ENCODE measurements at places on chromosomes 5 and 9.
A peak's percentile ranks its signal among the peaks of the same experiment; 100 is the strongest.

- DNase-seq, result peak; percentile 58
These were observed 511 bp downstream of the CYSTM1 start for GRCh38 chr5:140175367-140176030.

GRCh38 chr5:140005145-140005591 lies 37.9 kb downstream of the NRG2 start:
- no peak for DNase-seq

GRCh38 chr5:113446358-113446927 lies 11.7 kb upstream of the TSSK1B start:
- DNase-seq, result no peak

- DNase-seq, result no peak
These were observed 69.0 kb upstream of the GGTA1 start for GRCh38 chr9:121568343-121569265.

DNA sequence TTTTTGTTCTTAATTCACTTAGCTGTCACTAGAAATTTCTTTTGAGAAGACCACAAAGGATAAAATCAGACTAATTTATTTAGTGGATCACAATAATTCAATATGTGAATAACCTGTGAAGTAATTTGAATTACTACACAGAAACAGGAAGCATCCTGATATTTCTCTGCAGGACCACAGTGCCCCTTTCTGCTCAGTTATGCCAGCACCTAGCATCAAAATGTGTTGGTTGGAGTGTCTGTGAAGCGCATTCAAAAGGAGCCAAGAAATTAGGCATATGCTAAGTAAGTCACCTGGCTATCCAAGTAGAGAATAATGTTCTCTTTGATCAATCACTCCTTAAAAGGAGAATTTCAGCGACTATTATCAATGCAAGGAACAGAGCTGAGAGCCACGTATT lies 187.5 kb downstream of the SLC12A2 start:
- DNase-seq, result no peak

- DNase-seq, result no peak
These were observed 249.2 kb upstream of the EFNA5 start for GRCh38 chr5:107919969-107920368.

DNA sequence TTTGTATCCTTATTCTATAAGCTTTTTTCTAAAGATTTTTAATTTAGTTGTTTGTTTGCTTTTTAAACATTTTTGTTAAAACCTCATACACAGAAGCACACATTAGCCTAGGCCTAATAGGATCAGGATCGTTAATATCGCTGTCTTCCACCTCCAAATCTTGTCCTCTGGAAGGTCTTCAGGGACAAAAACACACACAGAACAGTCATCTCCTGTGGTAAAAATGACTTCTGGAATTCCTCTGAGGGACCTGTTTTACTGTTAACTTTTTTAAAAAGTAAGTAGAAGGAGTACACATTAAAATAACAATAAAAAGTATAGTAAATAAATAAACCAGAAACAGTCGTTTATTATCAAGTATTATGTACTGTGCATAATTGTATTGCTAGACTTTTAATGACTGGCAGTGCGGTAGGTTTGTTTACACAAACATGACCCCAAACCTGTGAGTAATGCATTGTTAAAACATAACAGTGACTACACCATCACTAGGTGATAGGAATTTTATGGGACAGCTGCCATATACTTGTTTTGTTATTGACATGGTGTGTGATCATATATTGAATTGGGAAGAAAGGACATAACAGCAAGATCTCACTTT lies 109.6 kb downstream of the ZCCHC7 start:
- peak; percentile 29 for DNase-seq

DNA sequence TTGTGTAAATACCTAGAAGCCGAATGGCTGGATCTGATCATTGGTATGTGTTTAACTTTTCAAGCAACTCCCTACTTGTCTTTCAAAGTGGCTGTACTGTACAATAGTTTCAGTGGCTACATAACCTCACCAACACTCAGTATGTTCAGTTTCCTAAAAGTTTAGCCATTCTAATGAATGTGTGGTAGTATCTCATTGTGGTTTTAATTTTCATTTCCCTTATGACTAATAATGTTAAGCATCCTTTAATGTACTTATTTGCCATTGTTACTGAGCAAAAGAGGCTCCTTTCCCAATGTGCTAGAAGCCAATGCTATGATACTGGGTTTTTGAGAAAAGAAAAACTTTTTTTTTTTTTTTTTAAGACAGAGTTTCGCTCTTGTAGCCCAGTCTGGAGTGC lies 27.8 kb upstream of the ALDOB start:
- no peak for DNase-seq

- no peak for DNase-seq
These were observed 67.4 kb downstream of the MRPS27 start for GRCh38 chr5:72252574-72253155.

GRCh38 chr9:124782661-124783574 lies 6.0 kb downstream of the OLFML2A start:
- DNase-seq, result no peak

- no peak for DNase-seq
These were observed 451.4 kb downstream of the ZSWIM6 start for GRCh38 chr5:61783481-61783880.

- no peak for DNase-seq
These were observed 146.9 kb downstream of the RORB start for GRCh38 chr9:74644023-74644422.

DNA sequence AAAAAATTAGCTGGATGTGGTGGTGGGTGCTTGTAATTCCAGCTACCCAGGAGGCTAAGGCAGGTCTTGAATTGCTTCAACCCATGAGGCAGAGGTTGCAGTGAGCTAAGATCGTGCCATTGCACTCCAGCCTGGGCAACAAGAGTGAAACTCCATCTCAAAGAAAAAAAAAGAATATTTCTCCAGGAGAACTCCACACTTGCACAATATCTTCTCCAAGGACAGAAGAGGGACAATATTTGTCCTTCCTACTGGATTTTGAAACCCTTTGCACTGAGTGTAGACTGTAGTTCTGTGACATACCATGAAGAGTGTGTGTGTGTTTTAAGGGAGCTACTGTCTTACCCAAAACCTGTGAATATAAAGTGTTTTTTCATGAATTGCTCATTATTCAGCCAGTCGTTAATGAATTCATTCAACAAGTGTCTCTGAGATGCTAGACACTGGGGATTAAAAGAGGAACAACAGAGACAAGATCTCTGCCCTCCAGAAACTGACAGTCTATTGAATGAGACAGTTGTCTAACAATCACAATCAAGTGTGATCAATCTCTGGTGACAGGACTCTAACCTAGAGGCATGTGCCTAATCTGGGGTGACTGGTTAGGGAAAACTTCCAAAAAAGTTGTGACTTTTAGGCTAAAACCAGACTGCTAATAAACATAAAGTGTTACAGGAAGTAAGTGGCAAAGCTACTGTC lies 9.8 kb upstream of the UBE2D2 start:
- no peak for DNase-seq

DNA sequence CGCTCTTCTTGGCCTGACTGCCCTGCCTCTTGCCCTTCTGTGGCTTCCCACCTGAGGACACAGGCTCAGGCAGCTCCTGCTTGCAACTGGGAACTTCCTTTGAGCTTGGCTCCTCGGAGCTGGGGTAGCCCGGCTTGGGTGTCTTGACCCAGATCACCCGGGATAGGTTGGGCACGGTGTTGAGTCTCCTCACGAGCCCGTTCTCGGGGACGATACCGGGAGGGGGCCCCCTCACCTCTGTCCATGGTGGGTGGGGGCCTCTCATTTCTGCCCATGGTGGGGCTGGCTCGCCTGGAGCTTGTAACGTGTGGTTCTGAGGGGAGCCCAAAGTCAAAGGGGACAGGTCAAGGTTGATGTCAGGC lies 7.8 kb upstream of the DDX41 start:
- no peak for DNase-seq

All from HuH-7.5 (cell line).